ENCODE measurements at places on chromosomes 11 and 22. TPM values are rescaled to one million over a fixed set of nuclear protein-coding genes. Genes with fewer than 3 reads are reported as not detected.

GRCh38 chr11:90849312-90849711, 626.5 kb upstream of the CHORDC1 start:
- H3K4me3 ChIP-seq, result no peak overlapping the region
- no peak overlapping the region for H3K27ac ChIP-seq
- H3K36me3 ChIP-seq, result no peaks in the 10 kb centered on the region
- no peak for DNase-seq
- H3K4me1 ChIP-seq, result no peaks in the 10 kb centered on the region

DNA sequence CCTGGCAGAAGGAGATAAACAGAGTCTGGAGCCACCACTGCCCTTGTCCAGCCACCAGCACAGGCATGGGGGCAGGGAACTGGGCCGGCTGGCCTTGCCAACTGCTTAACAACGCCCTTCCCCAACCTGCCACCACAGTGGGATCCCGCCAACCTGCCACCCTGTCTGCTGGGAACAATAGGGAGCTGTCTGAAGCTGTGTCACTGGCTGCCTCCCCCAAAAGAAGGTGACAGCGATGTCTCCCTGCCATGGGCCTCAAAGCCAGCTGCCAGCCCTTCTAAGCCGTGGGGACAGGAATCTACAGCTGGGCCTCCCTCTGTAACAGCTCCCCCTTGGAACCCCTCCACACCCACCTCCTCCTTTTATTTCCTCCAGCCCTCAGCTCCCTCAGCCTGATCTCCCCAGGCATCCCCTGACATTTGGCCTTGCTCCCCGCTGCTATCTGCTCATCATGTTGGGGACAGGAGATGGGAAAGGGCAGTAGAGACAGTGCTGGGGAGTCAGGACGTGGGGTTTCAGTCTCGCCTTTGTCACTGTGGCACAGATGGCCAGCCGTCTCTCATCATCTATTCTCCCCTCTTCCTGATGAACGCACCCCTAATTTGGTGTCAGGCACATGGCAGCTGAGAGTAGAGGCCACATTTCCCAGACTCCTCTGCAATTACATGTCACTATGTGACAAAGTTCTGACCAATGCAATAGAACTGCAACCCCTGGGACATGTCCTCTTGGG, 51.3 kb upstream of the PRDM11 start:
- DNase-seq, result no peak
- no peaks in the 10 kb centered on the region for H3K36me3 ChIP-seq
- peaks cover 4% of the 10 kb centered on the region for H3K27me3 ChIP-seq
- H3K4me3 ChIP-seq, result no peak overlapping the region
- peaks cover 28% of the 10 kb centered on the region for H3K4me1 ChIP-seq
- H3K27ac ChIP-seq, result no peak overlapping the region

DNA sequence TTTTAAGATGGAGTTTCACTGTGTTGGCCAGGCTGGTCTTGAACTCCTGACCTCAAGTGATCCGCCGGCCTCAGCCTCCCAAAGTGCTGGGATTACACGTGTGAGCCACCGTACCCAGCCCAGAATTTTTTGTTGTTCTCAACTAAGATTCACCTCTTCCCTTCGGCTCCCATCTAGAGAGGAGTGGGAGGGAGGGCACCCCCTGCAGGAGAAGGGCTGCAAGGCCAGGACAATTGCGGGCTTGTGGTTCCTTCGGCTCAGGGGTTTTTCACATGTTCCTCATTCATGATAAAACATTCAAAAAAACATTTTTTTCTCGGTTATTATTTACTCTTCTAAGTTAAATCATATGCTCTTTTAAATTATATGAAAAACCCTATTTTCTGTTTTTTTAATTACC, 201.1 kb upstream of the LRRC4C start:
- H3K4me3 ChIP-seq, result no peak overlapping the region
- H3K36me3 ChIP-seq, result no peaks in the 10 kb centered on the region
- no peak for DNase-seq
- no peaks in the 10 kb centered on the region for H3K27me3 ChIP-seq

DNA sequence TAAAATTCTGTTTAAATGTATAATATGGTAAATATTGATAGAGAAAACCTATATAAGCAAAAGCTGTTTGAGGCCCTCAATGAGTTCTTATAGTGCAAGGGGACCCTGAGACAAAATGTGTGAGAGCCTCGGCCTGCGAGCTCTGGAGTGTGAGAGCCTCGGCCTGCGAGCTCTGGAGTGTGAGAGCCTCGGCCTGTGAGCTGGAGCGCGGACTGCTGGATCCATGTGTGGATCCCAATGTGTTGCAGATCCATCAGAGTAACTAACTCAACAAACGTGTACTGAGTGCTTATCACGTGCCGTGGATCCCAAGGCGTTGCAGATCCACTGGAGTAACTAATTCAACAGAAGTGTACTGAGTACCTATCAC, 6.0 kb downstream of the RTL6 start:
- DNase-seq, result no peak
- no peaks in the 10 kb centered on the region for H3K27me3 ChIP-seq
- no peaks in the 10 kb centered on the region for H3K36me3 ChIP-seq
- H3K4me1 ChIP-seq, result no peaks in the 10 kb centered on the region
- H3K4me3 ChIP-seq, result no peak overlapping the region
- H3K27ac ChIP-seq, result no peak overlapping the region

GRCh38 chr11:3183523-3183922, 18.4 kb upstream of the OSBPL5 start:
- no peaks in the 10 kb centered on the region for H3K4me1 ChIP-seq
- no peak overlapping the region for H3K27ac ChIP-seq
- H3K27me3 ChIP-seq, result no peaks in the 10 kb centered on the region
- no peak for DNase-seq
- H3K36me3 ChIP-seq, result no peaks in the 10 kb centered on the region
- H3K4me3 ChIP-seq, result no peak overlapping the region

GRCh38 chr11:68935516-68936357, 32.0 kb downstream of the IGHMBP2 start:
- no peak for DNase-seq
- no peaks in the 10 kb centered on the region for H3K4me1 ChIP-seq
- H3K36me3 ChIP-seq, result peaks cover 54% of the 10 kb centered on the region
- no peak overlapping the region for H3K27ac ChIP-seq

DNA sequence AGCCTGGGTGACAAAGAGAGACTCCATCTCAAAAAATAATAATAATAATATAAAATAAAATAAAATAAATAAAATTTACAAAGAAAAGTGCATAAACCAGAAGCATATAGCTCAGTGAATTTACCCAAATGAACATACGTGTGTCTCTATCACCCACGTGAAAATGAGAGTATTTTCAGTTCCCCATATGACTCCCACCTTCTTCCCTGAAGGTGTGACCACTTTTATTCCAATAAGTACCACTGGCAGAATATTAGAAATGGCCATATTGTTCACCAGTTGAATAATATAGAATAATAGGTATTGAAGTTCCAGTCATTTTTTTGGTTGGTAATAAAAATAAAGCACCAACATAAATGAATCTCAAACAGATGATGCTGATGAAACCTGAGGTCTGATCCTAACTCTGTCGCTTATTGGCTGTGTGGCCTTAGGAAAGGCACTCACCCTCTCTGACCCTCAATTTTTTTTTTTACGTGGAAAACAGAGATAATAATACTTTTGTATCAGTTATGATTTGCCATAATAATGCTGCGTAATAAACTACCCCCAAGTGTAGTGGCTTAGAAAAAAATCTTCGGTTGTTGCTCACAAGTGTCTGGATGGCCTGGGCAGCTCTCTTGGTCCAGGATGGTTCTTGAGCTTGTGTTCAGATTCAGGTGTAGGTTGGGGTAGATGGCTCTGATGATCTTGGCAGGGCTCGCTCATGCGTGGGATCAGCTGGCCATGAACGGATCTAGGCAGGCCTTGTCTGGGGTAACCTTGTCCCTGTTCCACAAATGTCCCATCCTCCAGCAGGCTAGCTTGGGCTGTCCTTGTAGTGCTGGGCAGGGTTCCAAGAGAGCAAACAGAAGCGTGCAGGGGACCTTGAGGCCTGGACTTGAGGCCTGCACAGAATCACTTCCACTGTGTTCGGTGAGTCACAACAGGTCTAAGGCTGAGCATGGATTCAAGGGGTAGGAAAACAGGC, 88.1 kb downstream of the MYO18B start:
- DNase-seq, result no peak
- no peak overlapping the region for H3K4me3 ChIP-seq
- H3K27me3 ChIP-seq, result no peaks in the 10 kb centered on the region

DNA sequence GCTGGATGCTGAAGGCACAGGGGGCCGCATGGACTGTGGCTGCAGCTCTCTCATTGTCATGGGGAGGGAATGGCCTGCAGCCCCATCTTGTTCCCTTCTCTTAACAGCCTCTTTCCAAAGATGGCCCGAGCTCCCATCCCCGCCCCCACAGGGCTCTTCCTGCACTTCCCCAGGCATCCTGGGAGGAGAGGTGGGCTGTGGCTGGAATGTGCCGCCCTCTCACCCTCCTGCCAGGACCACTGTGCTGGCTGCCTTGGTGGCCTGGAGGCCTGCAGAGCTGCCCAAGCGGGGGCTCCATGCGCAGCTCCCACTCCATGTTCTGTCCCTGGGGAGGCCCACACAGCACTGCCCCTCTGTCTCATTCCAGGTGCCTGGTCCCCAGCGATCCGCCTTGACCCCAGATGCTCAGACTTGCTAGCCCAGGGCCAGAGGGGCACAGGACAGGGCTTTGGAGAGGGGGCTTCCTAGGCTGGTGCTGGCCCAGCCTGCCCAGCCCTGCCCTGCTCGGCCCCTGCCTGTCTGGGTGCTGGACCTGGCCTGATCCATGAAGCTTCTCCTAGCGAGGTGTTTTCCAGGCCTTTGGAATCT, 56.6 kb downstream of the RTN4R start:
- H3K4me3 ChIP-seq, result no peak overlapping the region
- H3K27me3 ChIP-seq, result no peaks in the 10 kb centered on the region
- peaks cover 11% of the 10 kb centered on the region for H3K4me1 ChIP-seq
- no peak overlapping the region for H3K27ac ChIP-seq

DNA sequence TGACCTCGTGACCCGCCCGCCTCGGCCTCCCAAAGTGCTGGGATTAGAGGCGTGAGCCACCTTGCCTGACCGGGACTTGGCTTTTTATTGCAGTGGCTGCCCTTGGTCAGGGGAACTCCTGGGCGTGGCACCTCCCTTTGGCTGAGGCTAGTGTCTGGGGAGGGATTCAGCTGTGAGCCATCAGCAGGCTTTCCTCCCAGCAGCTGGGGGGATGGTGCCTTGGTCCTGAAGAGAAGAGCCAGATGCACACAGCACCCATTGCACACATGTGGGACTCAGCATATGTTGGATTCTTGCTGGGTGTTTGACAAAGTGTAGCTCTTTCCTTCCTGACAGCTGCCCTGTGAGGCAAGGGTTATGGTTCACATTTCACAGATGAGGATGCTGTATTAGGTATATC, 8.4 kb downstream of the CYTH4 start:
- no peak for DNase-seq
- peaks cover 13% of the 10 kb centered on the region for H3K4me1 ChIP-seq
- H3K27me3 ChIP-seq, result no peaks in the 10 kb centered on the region
- no peak overlapping the region for H3K27ac ChIP-seq
- no peak overlapping the region for H3K4me3 ChIP-seq

- DNase-seq, result no peak
- no peak overlapping the region for H3K27ac ChIP-seq
- no peaks in the 10 kb centered on the region for H3K4me1 ChIP-seq
- H3K36me3 ChIP-seq, result no peaks in the 10 kb centered on the region
Observed at GRCh38 chr11:13011466-13012055, 2.4 kb downstream of the RASSF10 start.

- H3K27ac ChIP-seq, result no peak overlapping the region
- H3K36me3 ChIP-seq, result no peaks in the 10 kb centered on the region
- H3K4me1 ChIP-seq, result peaks cover 6% of the 10 kb centered on the region
- H3K4me3 ChIP-seq, result no peak overlapping the region
- no peak for DNase-seq
Observed at GRCh38 chr11:3995949-3996554, 98.5 kb upstream of the RRM1 start.

DNA sequence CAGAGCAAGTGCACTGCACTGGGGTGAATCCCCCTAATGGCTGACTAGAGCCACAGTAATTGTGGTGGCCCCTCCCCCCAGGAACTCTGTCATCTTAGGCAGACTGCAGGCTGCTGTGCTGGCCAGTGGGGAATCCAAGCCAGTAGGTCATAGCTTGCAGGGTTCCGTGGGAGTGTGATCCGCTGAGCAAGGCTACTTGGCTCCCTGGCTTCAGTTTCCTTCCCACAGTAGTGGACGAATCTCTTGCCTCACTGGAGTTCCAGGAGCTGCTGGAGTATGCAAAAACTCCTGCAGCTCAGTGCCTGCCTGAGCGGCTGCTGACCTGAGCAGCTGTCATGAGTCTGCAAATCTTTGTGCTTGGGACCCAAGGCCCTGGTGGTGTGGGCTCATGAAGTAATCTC, 13.2 kb downstream of the OOSP3 start:
- no peaks in the 10 kb centered on the region for H3K36me3 ChIP-seq
- DNase-seq, result no peak
- H3K4me3 ChIP-seq, result no peak overlapping the region
- no peak overlapping the region for H3K27ac ChIP-seq

DNA sequence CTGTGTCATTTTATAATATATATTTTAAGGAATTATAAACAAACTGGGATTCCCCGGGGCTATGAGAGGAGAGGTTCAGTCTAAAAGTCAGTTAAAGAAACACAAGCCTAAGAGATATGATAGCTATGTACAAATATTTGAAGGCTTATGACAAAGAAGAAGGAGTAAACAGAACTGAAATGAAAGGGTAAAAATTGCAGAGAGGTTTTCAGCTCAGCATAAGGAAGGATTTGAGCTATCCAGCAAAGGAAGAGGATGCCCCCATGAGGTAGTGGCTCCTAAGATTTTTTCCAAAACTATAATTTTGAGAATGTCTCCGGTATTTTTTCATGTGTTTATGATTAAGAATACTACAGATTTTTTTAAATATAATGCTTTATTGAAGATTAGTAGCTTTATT, 57.9 kb upstream of the ANGPTL5 start:
- DNase-seq, result no peak
- no peaks in the 10 kb centered on the region for H3K36me3 ChIP-seq
- H3K27ac ChIP-seq, result no peak overlapping the region
- no peak overlapping the region for H3K4me3 ChIP-seq
- H3K4me1 ChIP-seq, result no peaks in the 10 kb centered on the region

- no peak for DNase-seq
- no peaks in the 10 kb centered on the region for H3K36me3 ChIP-seq
- no peak overlapping the region for H3K27ac ChIP-seq
- H3K27me3 ChIP-seq, result no peaks in the 10 kb centered on the region
- H3K4me3 ChIP-seq, result no peak overlapping the region
- H3K4me1 ChIP-seq, result peaks cover 6% of the 10 kb centered on the region
Observed at GRCh38 chr11:3089236-3090061, 32.2 kb upstream of the CARS1 start.

GRCh38 chr11:93024369-93024768, 54.9 kb downstream of the MTNR1B start:
- no peak for DNase-seq
- no peaks in the 10 kb centered on the region for H3K36me3 ChIP-seq
- H3K27ac ChIP-seq, result no peak overlapping the region
- H3K4me1 ChIP-seq, result no peaks in the 10 kb centered on the region

GRCh38 chr11:119205080-119205479, 1.1 kb upstream of the CBL start:
- H3K4me3 ChIP-seq, result peak overlapping the region; percentile 93
- no peaks in the 10 kb centered on the region for H3K36me3 ChIP-seq
- peak; percentile 50 for DNase-seq
- no peak overlapping the region for H3K27ac ChIP-seq
- no peaks in the 10 kb centered on the region for H3K27me3 ChIP-seq

The FOLH1 gene
- not detected for total RNA-seq

The TRPM5 gene
- total RNA-seq, result not detected

The VPREB1 gene
- total RNA-seq, result not detected

The RASGRP2 gene
- total RNA-seq, result 653 TPM

The HSPB2 gene
- not detected for total RNA-seq

The MMP8 gene
- not detected for total RNA-seq

The TTC36 gene
- 0.73 TPM for total RNA-seq

The LINC01488 gene
- not detected for total RNA-seq

The CD3G gene
- total RNA-seq, result 0.34 TPM

The MPZL3 gene
- 4.2 TPM for total RNA-seq

Data from B cell (primary cell).